ENCODE measurements at places on chromosomes 7 and 10.

DNA sequence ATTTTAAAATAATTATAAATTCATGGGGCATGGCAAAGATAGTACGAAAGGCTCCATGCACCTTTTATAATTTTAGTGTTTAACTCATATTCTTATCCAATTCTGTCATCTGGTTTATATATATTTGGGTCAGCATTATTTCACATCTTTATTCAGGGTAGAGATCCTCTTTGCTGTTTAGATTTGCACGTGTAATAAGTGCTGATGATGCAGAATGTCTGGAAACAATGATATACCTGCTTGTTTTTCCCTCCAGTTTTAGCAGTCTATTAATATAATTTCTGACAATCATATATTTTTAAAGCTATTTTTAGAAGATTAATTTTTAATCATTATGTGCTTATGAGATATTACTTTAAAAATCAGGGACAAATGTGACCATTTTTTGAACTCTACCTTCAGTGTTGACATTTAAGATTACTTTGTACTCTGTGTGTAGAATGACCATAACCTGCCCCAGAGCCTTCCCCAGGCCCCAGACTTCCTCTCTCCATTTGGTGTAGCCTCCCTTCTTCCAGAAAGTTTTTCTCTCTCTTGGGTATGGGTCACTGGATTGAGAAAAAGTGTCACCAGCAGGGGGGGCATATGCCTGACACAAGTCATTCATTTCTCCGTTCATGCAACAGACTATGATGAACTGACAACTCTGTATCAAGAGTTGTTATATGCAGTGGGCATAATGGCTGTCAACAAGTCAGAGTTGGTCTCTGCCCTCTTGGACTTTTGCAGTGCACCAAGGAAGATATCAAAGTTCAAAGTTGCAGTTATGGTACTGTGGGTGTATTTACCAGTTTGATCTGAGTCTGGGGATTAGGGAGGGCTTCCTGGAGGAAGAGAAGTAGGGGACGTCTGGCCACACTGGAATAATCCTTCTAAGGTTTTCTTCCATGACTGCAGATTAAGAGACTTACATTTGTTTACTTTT, 192.6 kb upstream of the CCDC6 start:
- no peak for DNase-seq

GRCh38 chr7:117493460-117493859, 13.6 kb downstream of the CFTR start:
- no peak for DNase-seq

DNA sequence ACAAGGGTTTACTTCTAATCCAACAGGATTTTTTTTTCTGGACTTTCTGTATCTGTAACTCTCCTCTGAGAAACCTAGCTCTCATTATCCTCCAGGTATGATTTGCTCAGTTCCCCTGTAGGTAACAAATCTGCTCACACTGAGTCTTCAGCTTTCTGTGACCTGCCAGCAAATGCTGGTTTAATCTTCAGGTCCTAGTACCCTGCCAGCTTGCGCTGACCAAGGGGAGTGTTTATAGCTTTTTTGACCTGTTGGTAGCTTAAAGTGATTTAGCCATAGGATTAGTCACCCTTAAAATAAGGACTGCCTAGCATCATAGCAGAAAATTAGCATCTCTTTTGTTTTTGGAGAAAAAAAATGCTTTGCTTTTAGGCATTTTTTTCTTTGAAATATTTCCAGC, 22.4 kb downstream of the SND1 start:
- DNase-seq = no peak

- DNase-seq = no peak
Observed at GRCh38 chr10:49610114-49610457, at the start of gene SLC18A3. Gene SLC18A3, plus strand, starts transcription at chr10:49610310. Its CDS starts 431 bp downstream, at chr10:49610741.

GRCh38 chr10:819326-819725, 112.2 kb downstream of the LARP4B start:
- DNase-seq = peak; percentile 33

- no peak for DNase-seq
Observed at GRCh38 chr7:66157060-66157459, 42.4 kb downstream of the CRCP start.

DNA sequence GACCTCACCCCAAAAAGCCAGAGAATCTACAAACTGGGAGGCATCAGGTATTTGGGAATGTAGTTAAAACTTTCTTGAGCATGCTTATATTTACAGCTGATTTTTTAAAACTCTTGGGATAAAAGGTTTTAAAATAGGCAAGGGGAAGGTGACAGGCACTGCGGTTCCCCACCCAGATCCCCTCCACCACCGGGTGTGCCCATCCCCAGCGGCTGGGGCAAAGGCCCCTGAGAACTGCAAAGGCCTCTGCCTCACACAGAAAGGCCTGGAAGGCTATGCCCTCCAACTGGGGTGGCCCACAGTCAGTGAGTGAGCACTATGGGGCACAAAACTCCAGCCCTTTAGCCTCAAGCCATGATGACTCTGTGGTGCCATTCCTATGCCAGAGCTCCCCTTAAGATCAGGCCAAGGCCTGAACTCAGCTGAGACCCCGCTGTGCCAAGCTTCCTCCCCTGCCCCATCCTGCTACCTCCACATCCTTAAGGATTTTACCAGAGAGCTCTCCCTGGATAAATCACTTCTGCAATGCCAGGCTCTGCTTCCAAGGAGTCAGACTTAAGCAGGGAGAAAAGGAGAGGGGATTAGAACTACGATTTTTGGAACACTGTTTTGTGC, 299.1 kb downstream of the GRID1 start:
- DNase-seq = no peak

GRCh38 chr10:65234261-65234660, 1691.6 kb upstream of the LRRTM3 start:
- no peak for DNase-seq

GRCh38 chr7:69656890-69657289, 58.6 kb downstream of the AUTS2 start:
- DNase-seq = peak; percentile 37

DNA sequence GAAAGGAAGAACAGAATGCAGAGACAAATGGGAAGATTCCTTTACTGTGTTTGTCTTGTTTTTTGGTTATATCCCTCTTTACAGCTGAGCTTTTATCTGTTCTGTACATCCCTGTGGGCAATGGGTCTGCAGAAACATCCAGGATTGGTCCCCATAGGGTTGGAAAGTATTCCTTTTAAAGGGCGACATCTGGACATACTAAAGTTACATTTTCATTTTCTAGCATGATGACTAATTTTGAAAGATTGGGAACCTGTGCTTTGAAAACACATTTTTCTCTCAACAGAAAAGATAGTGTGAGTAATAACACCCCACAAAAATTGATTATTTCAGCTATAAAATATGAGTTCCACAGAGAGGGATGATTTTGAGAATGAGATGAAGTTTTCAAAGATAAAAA, 435.8 kb downstream of the GPAM start:
- DNase-seq = no peak

GRCh38 chr10:59814878-59815277, 61.6 kb upstream of the MRLN start:
- no peak for DNase-seq

DNA sequence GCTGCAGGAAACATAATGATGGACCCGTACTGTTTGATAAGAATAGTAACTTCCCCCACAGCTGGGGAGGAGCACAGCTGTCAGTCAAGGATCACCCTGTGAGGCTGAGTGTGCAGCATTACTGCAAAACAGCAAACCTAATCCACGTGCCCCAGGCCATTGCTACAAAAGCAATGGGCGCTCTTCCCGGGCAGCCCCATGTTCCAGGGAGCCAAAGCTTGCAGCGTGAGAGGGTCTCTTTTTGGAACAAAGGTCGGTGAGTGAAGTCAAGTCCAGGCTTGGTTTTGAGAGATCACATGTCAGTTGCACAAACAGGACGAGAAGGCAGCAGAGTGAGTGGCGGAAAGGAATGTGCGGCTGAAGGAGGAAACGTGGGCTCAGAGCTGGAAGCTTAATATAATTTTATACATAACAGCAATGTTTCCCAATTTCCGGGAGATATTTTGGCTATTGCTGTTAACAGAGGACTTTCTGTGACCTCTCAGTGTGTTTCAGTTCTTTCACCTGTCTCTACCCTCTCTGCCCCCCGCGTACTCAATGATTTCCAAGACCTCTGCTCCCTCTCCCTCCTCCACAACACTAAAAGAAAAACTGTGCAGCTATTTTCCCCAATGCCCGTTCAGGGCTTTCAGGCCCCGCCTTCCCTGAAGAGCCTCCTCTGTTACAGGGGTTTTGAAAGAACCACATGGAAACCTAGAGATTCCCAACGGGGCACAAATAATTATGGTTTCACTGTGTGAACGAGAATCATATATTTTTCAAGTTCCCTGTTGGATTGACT, 128.9 kb downstream of the MTPAP start:
- DNase-seq = no peak

DNA sequence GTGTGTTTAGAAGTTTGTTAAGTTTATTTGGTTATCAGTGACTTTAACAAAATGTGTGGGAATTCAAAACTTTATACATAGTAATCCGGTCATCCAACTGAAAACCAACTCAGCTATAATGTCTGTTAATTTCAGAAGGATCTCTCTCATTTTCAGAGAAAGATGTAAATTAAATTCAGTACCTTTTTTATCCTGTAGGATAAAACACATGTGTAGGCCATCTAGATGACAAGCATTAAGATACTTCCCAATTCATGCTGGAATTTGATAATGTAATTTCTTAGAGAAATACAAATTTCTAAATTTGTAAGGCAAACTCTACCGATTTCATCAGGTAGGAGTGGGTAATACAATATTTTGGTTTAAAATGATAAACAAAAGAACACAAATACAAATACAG, 43.4 kb upstream of the STEAP4 start:
- DNase-seq = no peak

- DNase-seq = no peak
Observed at GRCh38 chr10:70164163-70164562, 6.2 kb downstream of the SAR1A start.

DNA sequence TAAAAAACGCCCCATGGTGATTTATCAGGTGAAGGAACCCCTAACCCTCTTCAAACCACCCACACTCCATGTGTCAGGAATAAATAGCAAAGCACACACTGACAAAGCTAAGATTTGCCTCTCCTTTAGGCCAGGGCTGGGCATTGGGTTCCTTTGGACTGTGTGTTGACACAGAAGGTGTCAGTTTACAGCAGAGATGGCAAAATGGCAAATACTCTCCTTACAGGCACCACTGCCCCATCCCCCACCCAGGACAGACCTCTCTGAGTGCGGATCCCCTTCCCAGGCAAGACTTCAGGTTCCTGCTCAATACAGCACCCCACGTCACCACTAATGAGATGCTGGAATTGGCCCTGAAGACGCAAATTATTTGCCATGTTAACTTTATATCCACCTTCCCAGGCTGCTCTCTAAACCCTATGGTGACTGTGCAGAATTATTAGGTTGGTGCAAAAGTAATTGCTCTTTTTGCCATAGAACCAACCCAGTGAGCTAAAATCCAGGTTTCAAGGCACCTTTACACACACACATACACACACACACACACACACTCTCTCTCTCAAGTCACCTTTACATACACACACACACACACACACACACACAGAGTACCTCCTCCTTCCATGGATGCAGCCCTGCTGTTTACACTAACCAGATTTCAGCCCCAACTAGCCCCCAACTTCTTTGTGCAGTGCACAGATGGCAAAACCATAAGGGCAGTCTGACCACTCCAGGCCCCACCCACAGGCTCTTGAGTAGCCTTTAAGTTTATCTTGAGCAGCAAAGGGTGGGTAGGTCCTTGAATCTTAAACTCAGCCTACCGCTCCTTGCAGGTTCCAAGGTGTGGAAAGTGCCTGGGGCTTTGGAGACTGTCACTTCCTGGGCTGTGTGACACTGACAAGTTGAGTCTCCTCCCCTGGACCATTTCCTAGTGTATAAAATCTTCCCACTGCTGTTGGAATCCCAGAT, 4.0 kb upstream of the ZCCHC24 start:
- no peak for DNase-seq

All from GM04503 (cell line).